ENCODE measurements at places on chromosomes 4 and X.

GRCh38 chrX:142251680-142252079 is 46.6 kb upstream of the MAGEC2 start:
- no peak overlapping the region for H3K4me3 ChIP-seq
- H3K27ac ChIP-seq = no peak overlapping the region
- H3K27me3 ChIP-seq = no peaks in the 10 kb centered on the region
- H3K36me3 ChIP-seq = no peaks in the 10 kb centered on the region
- no peak for DNase-seq

- no peak overlapping the region for H3K27ac ChIP-seq
- H3K27me3 ChIP-seq = no peaks in the 10 kb centered on the region
- no peak for DNase-seq
- peaks cover 6% of the 10 kb centered on the region for H3K4me1 ChIP-seq
- no peak overlapping the region for H3K4me3 ChIP-seq
- no peaks in the 10 kb centered on the region for H3K36me3 ChIP-seq
Measured at GRCh38 chrX:136138939-136139338, 8.4 kb upstream of the FHL1 start.

DNA sequence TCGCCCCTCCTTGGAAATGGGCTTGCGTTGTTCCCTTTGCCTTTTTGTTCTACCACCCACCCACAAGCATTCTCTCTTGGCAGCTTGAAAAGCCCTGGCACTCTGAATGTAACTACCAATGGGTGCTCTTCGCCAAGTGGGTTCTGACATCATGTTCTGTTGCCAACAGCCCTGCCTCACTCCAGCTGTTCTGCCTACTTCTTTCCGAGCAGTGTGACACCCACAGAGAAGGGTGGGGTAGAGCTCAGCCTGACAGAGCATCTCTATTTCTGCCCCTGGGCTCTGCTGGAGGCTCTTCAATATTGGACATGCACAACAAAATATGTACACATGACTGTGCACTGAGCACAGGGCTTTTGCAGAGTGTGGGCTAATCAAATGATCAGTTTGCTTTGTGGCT is 15.6 kb upstream of the EXOSC9 start:
- DNase-seq = no peak
- no peaks in the 10 kb centered on the region for H3K4me1 ChIP-seq
- no peaks in the 10 kb centered on the region for H3K36me3 ChIP-seq
- no peak overlapping the region for H3K27ac ChIP-seq
- peaks cover 39% of the 10 kb centered on the region for H3K27me3 ChIP-seq

- H3K4me3 ChIP-seq = no peak overlapping the region
- no peak for DNase-seq
- H3K36me3 ChIP-seq = no peaks in the 10 kb centered on the region
- no peak overlapping the region for H3K27ac ChIP-seq
- no peaks in the 10 kb centered on the region for H3K27me3 ChIP-seq
Measured at GRCh38 chr4:89914609-89915550, 20.2 kb downstream of the MMRN1 start.

DNA sequence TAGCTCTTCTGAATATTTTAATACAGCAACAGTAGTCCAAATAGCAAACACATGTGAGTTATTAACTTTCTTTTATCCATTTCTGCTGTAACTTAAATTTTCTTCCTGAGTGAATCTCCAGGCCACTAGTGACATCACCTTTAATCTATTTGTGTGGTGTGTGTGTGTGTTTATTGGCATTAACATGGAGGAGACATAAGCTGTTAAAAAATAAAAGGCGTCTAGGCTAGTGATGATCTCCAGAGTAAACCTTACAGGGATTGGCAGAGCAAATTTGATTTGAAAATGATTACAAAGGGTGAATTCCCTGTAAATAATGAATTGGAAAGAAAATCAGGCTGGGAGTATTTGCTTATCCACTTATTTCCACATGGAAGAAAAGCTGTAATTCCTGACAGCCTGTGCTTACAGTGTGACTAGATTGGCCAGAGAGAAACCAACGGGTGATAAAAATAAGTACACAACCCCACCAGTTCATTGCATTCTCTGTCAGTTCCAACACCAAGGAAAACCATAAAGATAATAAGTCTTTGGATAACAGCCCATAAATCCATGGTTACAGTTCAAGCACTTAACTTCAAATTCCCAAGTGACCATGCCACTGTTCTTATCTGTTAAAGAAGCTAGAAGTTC is 186.1 kb downstream of the ENOX2 start:
- H3K4me1 ChIP-seq = no peaks in the 10 kb centered on the region
- H3K27me3 ChIP-seq = no peaks in the 10 kb centered on the region
- no peak for DNase-seq
- no peaks in the 10 kb centered on the region for H3K36me3 ChIP-seq
- no peak overlapping the region for H3K4me3 ChIP-seq
- H3K27ac ChIP-seq = no peak overlapping the region

- H3K27ac ChIP-seq = no peak overlapping the region
- H3K4me3 ChIP-seq = no peak overlapping the region
- no peaks in the 10 kb centered on the region for H3K36me3 ChIP-seq
- no peaks in the 10 kb centered on the region for H3K4me1 ChIP-seq
- no peak for DNase-seq
- no peaks in the 10 kb centered on the region for H3K27me3 ChIP-seq
Measured at GRCh38 chr4:20916106-20916505, 215.8 kb downstream of the PACRGL start.

- no peak within 1 kb of the TSS for H3K4me3 ChIP-seq
- H3K36me3 ChIP-seq = no peaks in the 10 kb centered on the region
- H3K27ac ChIP-seq = no peak within 1 kb of the TSS
- H3K27me3 ChIP-seq = no peaks in the 10 kb centered on the region
Measured at GRCh38 chrX:126552313-126553022, at the start of gene DCAF12L1. Gene DCAF12L1 (minus strand): TSS chrX:126552814. CDS start chrX:126552608, 206 bp downstream.

GRCh38 chr4:124936427-124936826 is 223.9 kb upstream of the ANKRD50 start:
- no peak overlapping the region for H3K27ac ChIP-seq
- no peaks in the 10 kb centered on the region for H3K36me3 ChIP-seq
- no peak for DNase-seq
- H3K4me3 ChIP-seq = no peak overlapping the region

DNA sequence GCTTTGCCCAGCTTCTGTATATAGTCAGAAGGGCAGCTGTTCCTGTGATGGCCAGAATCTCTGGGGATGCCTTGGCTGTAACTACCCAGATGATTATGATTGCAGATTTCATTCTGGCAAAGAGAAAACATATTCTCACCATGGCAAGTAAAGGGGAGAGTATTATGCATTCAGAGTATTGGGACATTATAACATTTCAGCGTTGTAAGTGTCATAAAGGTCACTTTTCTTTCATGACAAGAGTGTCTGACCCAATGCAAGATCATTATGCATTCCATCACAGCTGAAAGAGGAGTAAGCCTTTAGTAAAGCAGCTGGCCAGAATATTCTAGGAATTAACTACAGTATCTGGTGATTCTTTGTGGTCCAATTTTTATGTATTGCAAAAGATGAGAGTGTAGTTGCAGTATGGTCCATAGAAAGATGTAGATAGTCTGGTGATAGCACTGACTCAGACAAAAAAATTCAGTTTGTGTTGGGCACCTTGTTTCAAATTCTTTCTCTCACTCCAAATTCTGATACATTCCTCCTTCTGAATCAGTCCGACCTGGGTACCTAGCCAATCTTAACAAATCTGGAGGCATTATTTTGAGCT is 2366.3 kb downstream of the PCDH7 start:
- no peaks in the 10 kb centered on the region for H3K27me3 ChIP-seq
- H3K4me1 ChIP-seq = no peaks in the 10 kb centered on the region
- H3K27ac ChIP-seq = no peak overlapping the region
- DNase-seq = no peak
- no peaks in the 10 kb centered on the region for H3K36me3 ChIP-seq

DNA sequence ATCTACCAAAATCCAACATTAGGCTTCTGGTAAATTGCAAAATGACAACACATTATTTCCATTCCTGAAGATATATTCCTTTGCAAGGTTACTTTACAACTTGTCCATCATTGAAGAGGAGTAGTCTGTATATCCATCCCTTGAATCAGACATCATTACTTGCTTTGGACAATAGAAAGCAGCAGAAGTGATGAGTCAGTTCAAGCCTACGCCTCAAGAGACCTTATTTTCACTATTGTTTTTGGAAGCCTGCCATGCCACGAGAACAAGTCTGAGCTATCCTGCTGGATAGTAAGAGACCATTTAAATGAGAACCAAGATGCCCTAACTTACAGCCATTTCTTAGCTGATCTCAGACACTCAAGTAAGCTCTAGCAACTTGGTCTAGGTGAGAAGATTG is 246.0 kb upstream of the HHIP start:
- H3K4me3 ChIP-seq = no peak overlapping the region
- DNase-seq = no peak
- no peaks in the 10 kb centered on the region for H3K36me3 ChIP-seq
- H3K4me1 ChIP-seq = peaks cover 9% of the 10 kb centered on the region
- H3K27me3 ChIP-seq = no peaks in the 10 kb centered on the region

DNA sequence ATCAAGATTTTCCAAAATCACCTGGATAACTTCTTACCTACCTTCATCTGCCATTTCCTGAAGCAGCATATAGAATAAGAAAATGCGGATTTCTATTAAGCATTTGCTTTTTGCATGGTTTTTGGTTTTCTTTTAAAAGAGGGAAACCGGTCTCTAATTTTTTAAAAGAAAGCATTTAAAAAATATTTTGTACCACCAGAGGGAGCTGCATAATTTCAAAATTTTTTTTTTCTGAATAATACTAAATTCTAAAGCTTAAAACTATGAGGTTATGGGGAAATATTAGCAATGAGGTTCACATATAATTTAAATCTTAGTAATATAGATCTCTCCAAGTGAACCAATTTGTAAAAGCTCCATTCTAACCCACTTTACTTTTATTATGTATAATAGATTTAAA is 137.7 kb upstream of the TENT5D start:
- no peak overlapping the region for H3K27ac ChIP-seq
- H3K4me3 ChIP-seq = no peak overlapping the region
- no peaks in the 10 kb centered on the region for H3K4me1 ChIP-seq

GRCh38 chrX:104172121-104172520 is 5.9 kb downstream of the FAM199X start:
- no peak for DNase-seq
- H3K36me3 ChIP-seq = peaks cover 7% of the 10 kb centered on the region
- peaks cover 4% of the 10 kb centered on the region for H3K27me3 ChIP-seq
